Large intestine (tissue), 12 donors: ENCODE measurements at places on chromosomes 13 and 19.

GRCh38 chr13:27712421-27712820 is 79.9 kb upstream of the GSX1 start:
- no peaks in the 10 kb centered on the region for H3K36me3 ChIP-seq
- H3K27ac ChIP-seq: no peak overlapping the region
- H3K27me3 ChIP-seq: peaks cover 19% of the 10 kb centered on the region
- H3K4me1 ChIP-seq: no peaks in the 10 kb centered on the region
- peak; percentile 12 for DNase-seq
- no peak overlapping the region for H3K4me3 ChIP-seq

GRCh38 chr19:46487802-46488445 is 7.7 kb downstream of the PNMA8B start:
- H3K27ac ChIP-seq: no peak overlapping the region
- H3K36me3 ChIP-seq: no peaks in the 10 kb centered on the region
- H3K4me3 ChIP-seq: peak overlapping the region; percentile 14
- H3K27me3 ChIP-seq: peaks cover 64% of the 10 kb centered on the region
- H3K4me1 ChIP-seq: peaks cover 17% of the 10 kb centered on the region

DNA sequence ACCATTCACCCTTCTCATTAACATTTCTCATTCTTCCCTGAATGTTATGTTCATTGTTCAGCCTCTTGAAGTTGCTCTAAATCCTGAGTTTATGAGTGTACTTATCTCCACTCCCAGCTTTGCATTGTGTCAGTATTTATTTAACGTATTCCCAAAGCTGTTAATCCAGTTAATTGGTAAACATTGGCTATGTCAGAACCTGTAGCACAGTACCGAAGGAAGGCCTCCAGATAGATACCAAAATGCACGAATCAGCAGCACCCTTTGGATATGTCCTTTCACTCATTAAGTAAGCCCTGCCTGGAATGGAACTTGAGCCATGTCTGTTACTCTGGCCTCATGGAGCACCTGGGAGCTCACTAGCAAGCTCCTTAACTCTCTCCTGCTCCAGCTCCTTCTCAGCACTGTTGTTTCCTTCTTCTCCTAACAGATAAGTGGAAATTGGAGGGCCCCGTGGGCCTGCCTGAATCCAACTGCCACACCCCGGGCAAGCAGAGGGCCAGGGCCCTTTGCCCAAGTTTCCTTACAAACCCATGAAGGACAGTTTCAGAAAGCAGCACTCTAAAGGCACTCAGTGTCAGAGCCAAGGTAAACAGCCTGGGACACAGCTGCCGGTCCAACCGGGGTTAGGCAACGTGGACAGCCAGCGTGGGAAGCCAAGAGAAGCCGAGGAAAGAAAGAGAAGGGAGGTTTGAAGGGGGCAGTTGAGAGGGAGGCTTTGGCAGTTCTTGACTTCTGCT is 155.0 kb upstream of the SERP2 start:
- no peak overlapping the region for H3K27ac ChIP-seq
- H3K4me1 ChIP-seq: peaks cover 10% of the 10 kb centered on the region
- no peaks in the 10 kb centered on the region for H3K36me3 ChIP-seq
- DNase-seq: peak; percentile 70
- no peak overlapping the region for H3K4me3 ChIP-seq

GRCh38 chr19:56159009-56159559 is 16.7 kb upstream of the GALP start:
- no peaks in the 10 kb centered on the region for H3K27me3 ChIP-seq
- no peak for DNase-seq
- H3K4me1 ChIP-seq: no peaks in the 10 kb centered on the region
- no peak overlapping the region for H3K4me3 ChIP-seq
- H3K27ac ChIP-seq: no peak overlapping the region
- H3K36me3 ChIP-seq: peaks cover 45% of the 10 kb centered on the region

GRCh38 chr19:39946532-39946931 is 12.1 kb upstream of the FCGBP start:
- H3K27ac ChIP-seq: no peak overlapping the region
- H3K36me3 ChIP-seq: no peaks in the 10 kb centered on the region

DNA sequence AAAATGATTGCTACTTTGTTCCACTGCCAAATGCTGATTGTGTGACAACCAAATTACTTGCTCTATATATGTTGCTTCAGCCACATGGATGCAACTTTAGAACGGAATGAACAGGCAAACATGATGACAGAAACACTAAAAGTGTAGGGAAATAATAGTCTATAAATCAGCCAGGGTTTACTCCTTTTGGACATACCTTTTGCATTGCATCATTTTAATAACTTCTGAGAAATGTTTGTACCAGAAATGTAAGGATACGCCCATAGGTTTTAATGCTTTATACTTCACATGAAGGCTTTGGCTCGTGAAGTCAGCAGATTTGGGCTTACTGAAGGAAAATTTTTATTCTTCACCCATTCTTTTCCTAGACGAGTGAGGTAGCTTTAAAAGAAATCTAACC is 141.0 kb downstream of the POSTN start:
- no peak overlapping the region for H3K27ac ChIP-seq
- no peaks in the 10 kb centered on the region for H3K36me3 ChIP-seq
- no peaks in the 10 kb centered on the region for H3K27me3 ChIP-seq
- H3K4me3 ChIP-seq: no peak overlapping the region
- H3K4me1 ChIP-seq: no peaks in the 10 kb centered on the region
- no peak for DNase-seq

DNA sequence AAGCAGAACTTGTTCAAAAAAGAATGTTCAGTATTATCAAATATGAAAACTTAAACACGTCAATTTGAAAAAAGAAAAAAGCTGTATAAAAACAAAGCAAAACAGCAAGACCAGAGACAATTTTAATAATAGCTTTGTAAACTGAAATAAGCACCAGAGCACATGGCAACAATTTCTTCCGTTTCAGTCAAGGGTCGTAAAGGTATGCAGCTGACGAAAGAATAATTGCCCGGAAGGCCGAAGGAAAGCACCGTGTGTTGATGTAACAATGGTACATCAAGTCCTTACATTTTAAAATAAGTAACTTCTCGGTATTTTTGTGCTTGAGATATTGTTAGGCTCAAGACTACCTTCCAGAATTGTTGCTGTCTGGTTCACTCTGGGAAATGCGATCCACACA is 1.7 kb downstream of the PROSER1 start:
- peaks cover 5% of the 10 kb centered on the region for H3K4me1 ChIP-seq
- peaks cover 2% of the 10 kb centered on the region for H3K36me3 ChIP-seq
- peak overlapping the region; percentile 93 for H3K4me3 ChIP-seq
- H3K27ac ChIP-seq: peak overlapping the region; percentile 90

- no peak overlapping the region for H3K27ac ChIP-seq
- no peaks in the 10 kb centered on the region for H3K36me3 ChIP-seq
- H3K4me3 ChIP-seq: no peak overlapping the region
Measured at GRCh38 chr19:41795031-41795461, 1.3 kb upstream of the CEACAM3 start.

GRCh38 chr13:47929156-47929555 is 71.9 kb downstream of the SUCLA2 start:
- no peak overlapping the region for H3K4me3 ChIP-seq
- no peaks in the 10 kb centered on the region for H3K27me3 ChIP-seq
- H3K4me1 ChIP-seq: no peaks in the 10 kb centered on the region
- no peak overlapping the region for H3K27ac ChIP-seq

GRCh38 chr13:43763143-43763759 is 23.5 kb downstream of the ENOX1 start:
- peaks cover 2% of the 10 kb centered on the region for H3K27me3 ChIP-seq
- H3K4me3 ChIP-seq: no peak overlapping the region

DNA sequence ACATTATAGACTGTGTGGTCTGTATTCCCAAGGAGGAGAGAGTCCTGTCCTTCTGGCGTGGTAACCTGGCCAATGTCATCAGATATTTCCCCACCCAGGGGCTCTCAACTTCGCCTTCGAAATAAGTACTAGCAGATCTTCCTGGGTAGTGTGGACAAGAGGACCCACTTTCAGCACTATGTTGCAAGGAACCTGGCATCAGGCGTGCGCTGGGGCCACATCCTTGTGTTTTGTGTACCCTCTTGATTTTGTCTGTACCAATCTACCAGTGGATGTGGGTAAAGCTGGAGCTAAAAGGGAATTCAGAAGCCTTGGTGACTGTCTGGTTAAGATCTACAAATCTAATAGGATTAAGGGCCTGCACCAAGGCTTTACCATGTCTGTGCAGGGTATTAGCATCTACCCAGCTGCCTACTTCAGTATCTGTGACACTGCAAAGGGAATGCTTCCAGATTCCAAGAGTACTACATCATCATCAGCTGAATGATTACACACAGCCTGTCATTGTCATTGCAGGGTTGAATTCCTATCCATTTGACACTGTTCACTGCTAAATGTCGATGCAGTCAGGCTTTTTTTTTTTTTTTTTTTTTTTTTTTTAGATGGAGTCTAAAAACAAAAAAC is 148.0 kb downstream of the PRR20E start:
- no peak overlapping the region for H3K4me3 ChIP-seq
- no peaks in the 10 kb centered on the region for H3K4me1 ChIP-seq
- H3K27me3 ChIP-seq: no peaks in the 10 kb centered on the region
- H3K36me3 ChIP-seq: no peaks in the 10 kb centered on the region
- DNase-seq: no peak

GRCh38 chr13:70189981-70190380 is 81.7 kb upstream of the KLHL1 start:
- H3K27ac ChIP-seq: no peak overlapping the region
- no peaks in the 10 kb centered on the region for H3K36me3 ChIP-seq
- no peaks in the 10 kb centered on the region for H3K27me3 ChIP-seq
- H3K4me1 ChIP-seq: no peaks in the 10 kb centered on the region

GRCh38 chr13:109361562-109362289 is 424.7 kb downstream of the IRS2 start:
- no peaks in the 10 kb centered on the region for H3K4me1 ChIP-seq
- H3K36me3 ChIP-seq: no peaks in the 10 kb centered on the region
- no peak for DNase-seq
- H3K27ac ChIP-seq: no peak overlapping the region
- H3K27me3 ChIP-seq: peaks cover 4% of the 10 kb centered on the region

DNA sequence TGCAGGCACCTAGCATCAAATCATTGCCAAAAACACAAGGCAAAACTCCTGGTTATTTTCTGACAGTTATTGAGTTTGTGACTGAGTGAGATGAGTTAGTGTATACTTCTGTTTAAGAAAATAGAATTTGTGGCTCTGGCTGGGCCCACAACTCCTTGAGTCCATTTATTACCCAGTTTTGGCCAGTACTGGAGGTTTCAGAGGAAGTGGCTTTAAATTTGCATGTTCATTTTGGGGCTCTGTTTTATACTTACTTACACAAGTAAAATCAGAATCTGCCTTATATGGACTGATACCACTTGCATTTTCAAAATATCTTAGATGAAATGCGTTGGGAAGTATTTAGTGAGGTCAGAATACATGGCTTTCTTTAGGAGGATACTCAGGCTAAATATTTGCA is 29.0 kb downstream of the TNFSF11 start:
- no peak overlapping the region for H3K27ac ChIP-seq
- no peaks in the 10 kb centered on the region for H3K27me3 ChIP-seq
- DNase-seq: peak; percentile 14
- no peak overlapping the region for H3K4me3 ChIP-seq

DNA sequence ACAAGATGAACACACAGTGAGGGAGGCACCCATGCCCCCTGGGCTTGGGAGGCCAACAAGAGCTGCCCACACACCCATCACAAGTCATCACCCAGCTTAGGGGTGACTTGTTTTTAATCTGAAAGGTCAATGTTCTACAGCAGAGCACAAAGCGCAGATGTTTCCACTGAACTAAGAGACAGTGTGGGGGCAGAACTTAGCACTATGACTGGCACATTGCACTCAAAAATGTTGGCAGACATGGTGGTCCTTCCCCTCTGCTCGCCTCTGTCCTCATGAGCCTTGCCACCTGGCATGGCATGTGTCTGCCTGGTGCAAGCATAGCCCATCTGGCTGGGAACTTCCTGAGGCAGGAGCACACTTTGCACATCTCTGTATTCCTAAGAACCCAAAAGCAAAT is 81.4 kb upstream of the ZNF98 start:
- H3K27ac ChIP-seq: no peak overlapping the region
- H3K27me3 ChIP-seq: no peaks in the 10 kb centered on the region
- no peaks in the 10 kb centered on the region for H3K4me1 ChIP-seq
- DNase-seq: no peak
- H3K4me3 ChIP-seq: no peak overlapping the region

GRCh38 chr13:83620530-83621220 is 261.6 kb downstream of the SLITRK1 start:
- H3K36me3 ChIP-seq: no peaks in the 10 kb centered on the region
- H3K4me1 ChIP-seq: no peaks in the 10 kb centered on the region
- no peak overlapping the region for H3K27ac ChIP-seq
- H3K27me3 ChIP-seq: no peaks in the 10 kb centered on the region
- H3K4me3 ChIP-seq: no peak overlapping the region
- DNase-seq: no peak

GRCh38 chr19:54133312-54133956 is 4.1 kb upstream of the CNOT3 start:
- H3K27ac ChIP-seq: no peak overlapping the region
- no peak overlapping the region for H3K4me3 ChIP-seq
- H3K4me1 ChIP-seq: peaks cover 6% of the 10 kb centered on the region
- DNase-seq: peak; percentile 42
- H3K27me3 ChIP-seq: no peaks in the 10 kb centered on the region

GRCh38 chr13:38415233-38415632 is 65.6 kb downstream of the UFM1 start:
- H3K4me3 ChIP-seq: no peak overlapping the region
- H3K36me3 ChIP-seq: no peaks in the 10 kb centered on the region
- H3K4me1 ChIP-seq: no peaks in the 10 kb centered on the region
- H3K27ac ChIP-seq: no peak overlapping the region

DNA sequence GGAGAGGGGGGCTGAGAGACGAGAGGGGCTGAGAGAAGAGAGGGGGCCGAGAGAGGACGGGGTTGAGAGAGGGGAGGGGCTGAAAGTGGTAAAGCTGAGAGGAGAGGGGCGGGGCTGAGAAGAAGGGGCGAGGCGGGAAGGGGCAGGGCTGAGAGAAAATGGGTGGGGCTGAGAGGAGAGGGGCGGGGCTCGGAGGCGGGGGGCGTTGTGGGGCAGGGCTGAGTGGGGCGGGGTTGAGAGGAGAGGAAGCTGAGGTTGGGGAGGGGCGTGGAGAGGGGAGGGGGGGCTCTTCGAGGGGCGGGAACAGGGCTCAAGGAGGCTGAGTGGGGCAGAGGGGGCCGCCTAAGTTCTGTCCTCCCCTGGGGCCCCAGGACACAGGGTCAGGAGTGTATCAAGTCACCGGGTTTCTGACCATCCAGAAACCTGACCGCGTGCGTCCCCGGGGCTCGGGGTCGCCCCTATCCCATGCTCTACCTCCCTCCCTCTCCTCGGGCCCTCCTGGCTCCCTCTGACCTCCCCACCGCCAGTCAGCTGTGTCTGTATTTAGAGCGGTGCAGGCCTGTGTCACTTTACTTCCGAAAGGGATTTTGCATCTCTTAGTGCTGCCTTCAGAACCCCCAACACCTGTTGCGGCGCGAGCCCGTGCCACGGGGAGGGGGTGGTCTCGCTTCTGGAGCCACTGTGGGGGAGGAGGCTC is 38.6 kb upstream of the SEMA6B start:
- no peaks in the 10 kb centered on the region for H3K4me1 ChIP-seq
- peaks cover 39% of the 10 kb centered on the region for H3K27me3 ChIP-seq
- no peak overlapping the region for H3K4me3 ChIP-seq
- H3K27ac ChIP-seq: no peak overlapping the region
- no peak for DNase-seq
